Ammon's horn (tissue), 1 donor: ENCODE measurements at places on chromosomes 16 and 17.

DNA sequence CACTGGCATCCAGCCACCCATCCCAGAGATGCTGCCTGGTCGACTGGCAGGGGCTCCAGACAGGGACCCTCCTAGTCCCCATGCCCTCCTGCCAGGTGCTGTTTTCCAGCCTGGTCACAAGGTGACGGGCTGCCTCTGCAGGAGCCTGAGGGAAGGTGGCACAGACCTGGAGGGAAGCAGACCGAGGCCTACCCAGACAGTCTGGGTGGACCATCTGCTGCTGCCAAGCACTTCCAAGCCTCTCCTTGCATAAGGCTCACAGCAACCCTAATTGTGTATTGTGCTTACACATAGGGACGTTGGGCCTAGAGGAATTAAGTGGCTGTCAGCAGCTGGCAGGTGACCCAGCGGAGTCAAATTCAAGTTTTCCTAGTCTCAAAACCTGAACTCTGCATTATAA is 90.1 kb upstream of the KCNJ18 start:
- no peak for DNase-seq

DNA sequence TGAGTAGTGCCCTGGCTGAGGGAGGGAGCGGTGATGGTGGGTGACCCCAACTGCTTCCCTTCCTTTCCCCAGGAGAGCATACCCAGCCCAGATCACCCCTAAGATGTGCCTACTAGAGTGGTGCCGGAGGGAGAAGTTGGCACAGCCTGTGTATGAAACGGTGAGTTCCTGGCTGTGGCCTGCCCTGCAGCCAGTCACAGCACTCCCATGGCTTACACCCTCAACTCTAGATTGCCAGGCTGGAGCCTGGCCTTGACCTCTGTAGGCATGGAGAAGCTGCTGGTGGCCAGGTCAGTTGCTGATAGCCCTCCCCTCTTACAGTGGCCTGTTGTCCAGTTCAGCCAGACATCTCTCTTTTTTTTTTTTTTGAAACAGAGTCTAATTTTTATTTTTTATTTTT is 8.6 kb upstream of the NFATC3 start:
- no peak for DNase-seq

- DNase-seq, result no peak
Measured at GRCh38 chr17:73414171-73414955, 102.6 kb upstream of the CDC42EP4 start.

DNA sequence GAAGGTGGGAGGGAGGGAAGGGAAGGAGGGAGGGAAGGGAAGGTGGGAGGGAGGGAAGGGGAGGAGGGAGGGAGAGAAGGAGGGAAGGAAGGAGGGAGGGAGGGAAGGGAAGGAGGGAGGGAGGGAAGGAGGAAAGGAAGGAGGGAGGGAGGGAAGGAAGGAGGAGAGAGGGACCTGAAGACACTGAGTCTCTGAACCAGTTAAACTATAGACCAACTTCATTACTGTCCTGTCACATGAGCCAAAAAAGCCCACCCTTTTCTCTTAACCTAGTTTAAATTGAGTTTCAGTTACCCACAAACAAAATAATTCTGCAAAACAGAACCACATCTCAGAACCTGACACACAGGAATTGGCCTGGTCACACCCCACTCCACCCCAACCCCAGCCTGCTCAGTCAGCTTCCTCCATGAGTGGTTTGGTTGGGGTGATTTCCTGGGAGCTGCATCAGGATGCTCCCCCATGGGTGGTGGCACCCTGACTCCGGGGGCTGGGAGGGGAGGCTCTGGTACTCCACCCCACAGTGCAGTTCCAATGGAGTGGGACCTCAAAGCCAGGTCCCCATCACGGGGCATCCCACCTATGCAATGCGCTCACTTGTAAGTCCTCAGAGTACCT is 4.7 kb upstream of the PRR29 start:
- no peak for DNase-seq

GRCh38 chr17:7045492-7046126 is 1.7 kb upstream of the SLC16A11 start:
- peak; percentile 82 for DNase-seq

- peak; percentile 50 for DNase-seq
Measured at GRCh38 chr17:64984851-64985521, 65.7 kb upstream of the LRRC37A3 start.

DNA sequence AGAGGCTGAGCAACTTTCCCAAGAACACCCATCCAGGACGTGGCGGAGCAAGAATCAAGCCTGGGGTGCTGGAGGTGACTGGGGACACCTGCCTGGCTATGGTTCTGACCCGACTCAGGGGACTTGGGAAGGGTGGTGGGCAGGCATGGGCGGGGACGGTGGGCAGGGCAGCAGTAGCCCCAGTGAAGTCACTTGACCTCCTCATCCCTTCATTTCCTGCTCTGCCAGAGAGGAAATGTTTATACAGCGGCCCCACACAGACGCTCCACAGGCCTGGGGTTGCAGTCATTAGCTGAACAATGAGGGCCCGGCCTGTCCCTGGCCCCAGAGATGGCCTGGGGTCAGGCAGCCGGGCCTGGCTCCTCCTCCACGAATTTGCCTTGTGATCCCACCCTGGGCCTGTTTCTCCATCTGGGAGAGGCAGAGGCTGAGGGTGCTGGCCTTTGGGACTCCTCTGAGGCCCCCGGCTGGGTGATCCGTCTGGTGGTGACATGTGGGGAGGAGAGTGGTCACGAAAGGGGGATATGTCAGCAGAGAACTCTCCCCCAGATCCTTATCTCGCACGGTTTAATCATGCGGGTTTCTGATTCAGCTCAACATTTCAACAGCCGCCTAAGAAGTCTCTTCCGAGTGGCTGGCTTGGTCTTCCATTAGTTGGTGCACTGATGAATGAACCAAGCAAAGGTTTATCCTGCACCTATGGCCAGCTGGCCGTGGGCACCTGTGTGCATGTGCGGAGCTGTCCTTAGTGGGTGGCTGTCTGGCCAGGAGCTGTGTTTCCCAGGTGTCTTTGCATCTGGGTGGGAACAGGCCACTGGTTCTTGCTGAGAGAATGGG is 175.9 kb downstream of the IRF8 start:
- DNase-seq, result no peak

GRCh38 chr16:58284469-58284868 is 10.4 kb downstream of the PRSS54 start:
- DNase-seq, result no peak

- no peak for DNase-seq
Measured at GRCh38 chr17:863880-864279, 81.7 kb downstream of the MRM3 start.

DNA sequence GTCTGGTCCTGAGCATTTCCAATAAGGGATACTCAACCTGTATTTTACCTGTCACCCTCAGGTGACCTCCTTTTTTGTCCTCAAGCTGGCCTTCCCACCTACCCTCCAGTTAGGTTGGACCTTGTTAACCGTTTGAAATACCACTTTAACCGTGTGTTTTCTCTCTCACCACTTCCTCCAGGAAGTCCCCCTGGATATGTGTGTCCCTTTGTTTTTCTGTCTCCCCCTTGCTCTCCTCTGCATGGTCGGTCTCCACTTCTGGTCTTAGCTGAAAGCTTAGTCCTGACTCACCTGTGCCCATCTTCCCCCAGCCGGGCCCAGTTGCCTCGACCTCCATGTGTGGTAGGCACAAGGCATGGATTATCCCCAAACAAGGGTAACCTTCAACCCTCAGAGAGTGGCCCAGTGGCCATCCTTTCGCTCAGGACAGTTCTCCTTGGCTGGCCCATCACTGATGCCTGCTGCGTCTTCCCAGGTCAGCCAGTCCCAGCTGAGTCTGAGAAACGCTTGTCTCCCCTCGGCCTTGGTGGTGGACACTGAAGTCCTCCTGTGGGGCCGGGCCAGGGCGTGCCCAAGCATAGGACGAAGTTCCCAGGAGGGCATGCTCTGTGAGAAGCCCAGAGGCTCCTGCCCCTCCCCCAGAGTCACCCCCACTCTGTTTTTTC is 20.0 kb downstream of the LASP1 start:
- no peak for DNase-seq

- no peak for DNase-seq
Measured at GRCh38 chr17:70099294-70099693, 24.3 kb downstream of the KCNJ16 start.

GRCh38 chr16:1407753-1408152 is 6.8 kb downstream of the UNKL start:
- DNase-seq, result peak; percentile 25

DNA sequence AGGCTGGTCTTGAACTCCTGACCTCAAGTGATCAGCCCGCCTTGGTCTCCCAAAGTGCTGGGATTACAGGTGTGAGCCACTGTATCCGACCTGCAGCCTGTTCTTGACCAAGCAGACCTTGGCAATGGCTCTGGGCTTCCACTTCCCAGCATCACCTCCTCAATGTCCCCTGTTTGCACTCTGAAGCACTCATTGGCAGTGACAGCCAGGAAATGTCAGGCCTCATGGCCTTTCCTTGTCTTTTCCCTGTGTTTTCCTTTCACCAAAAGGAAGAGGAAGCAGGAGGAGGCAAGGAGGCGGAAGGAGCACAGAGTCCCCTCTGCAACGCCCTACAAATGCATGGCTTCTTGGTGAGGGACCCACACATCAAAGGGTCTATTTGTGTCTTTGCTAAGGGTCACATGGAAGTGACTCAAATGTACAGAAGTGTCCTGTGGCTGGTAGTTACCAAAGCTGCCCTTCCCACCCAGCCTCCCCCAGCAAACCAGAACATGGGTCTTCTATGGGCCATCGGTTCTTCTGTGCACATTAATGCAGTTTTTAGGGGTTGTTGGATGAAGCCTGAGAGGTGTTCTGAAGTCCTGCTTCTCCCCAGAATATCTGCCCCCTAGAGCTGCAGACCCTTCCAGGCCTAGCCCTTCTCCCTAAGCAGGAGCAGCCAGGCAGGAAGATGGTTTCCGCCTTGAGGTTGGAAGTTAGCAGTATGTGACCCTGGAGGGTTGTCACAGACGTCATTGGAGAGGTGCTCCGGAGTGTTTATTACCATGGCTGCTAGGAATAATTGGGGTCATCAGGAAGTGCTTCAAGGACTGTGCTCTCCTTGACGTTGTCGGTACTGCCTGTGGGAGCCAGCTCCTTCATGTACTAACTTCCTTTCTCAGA is 60.8 kb downstream of the WIPI1 start:
- no peak for DNase-seq

- DNase-seq, result no peak
Measured at GRCh38 chr17:81999587-81999975, 22.2 kb downstream of the ASPSCR1 start.

GRCh38 chr16:88628512-88628974 is 9.8 kb upstream of the IL17C start:
- DNase-seq, result no peak

GRCh38 chr16:8126313-8126712 is 464.0 kb downstream of the TMEM114 start:
- no peak for DNase-seq

DNA sequence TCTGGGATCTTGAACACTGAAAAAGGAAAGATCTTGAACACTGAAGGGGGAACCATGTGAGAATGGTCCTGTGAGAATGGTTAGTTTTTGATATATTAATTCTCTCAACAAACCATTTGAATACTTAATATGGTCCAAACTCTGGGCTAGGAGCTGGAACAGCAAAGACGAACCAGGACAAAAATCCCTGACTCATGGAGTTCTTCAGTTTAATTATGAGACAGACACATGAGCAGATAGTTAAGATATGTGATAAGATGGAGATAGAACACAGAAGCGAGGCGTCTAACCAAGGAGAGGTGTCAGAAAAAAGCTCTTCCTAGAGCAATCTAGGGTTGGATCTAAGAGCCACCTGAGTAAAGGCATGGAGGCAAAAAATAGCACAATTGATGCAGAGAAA is 1.6 kb downstream of the CKLF start:
- DNase-seq, result no peak

DNA sequence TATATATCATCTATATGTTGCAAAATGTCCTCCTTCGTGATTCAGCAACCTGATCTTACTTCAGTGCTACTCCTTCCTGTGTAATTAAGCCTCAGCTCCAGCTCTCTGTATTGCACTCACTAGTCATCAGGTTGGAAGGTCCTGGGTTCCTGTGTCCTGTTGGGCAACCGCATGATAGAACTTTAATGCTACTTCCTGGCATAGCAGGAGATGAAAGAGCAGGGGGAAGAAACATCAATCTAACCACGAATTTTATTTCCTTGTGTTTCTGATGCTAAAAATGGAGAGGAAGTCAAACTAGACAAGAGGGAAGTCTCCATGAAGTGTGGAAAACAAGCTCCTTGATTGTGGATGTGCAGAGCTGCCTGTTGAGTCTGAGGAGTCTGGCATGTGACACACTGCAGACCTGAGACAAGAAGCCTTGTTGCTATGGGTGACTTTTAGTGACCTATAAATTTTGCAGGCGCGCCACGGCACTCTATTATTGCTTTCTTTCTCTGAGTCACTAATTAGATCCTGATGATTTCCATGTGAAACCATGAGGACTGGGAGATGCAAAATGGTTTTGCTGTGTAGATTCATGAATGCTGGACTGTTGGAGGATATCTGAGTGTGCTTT is 25.6 kb downstream of the IGSF6 start:
- peak; percentile 52 for DNase-seq

DNA sequence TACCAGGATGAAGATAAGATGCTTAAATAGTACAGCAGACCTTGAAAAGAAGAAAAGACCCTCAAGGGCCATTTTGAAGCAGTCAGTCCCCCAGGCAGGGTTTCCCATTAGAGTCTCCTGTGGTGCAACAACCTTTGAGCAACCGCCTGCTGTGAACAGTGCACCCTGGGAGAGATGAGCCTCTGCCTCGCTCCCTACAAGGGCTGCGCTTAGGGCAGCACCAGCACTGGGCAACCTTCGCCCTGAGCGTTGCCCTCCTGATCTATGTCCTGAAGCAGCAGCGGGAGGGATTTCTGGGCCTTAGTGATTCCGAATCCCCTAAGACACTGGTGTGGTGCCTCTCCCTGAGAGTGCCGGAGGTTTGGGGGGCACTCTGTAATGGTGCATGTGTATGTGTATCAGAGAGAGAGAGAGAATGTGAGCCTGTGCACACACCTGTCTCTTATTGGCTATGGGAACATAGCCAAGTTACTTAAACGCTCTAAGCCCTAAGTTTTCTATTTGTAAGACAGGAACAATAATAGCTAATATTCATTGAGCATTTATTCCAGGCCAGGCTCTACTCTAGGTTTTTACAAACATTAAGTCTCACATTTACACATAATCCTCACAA is 25.2 kb upstream of the ABCC12 start:
- no peak for DNase-seq

DNA sequence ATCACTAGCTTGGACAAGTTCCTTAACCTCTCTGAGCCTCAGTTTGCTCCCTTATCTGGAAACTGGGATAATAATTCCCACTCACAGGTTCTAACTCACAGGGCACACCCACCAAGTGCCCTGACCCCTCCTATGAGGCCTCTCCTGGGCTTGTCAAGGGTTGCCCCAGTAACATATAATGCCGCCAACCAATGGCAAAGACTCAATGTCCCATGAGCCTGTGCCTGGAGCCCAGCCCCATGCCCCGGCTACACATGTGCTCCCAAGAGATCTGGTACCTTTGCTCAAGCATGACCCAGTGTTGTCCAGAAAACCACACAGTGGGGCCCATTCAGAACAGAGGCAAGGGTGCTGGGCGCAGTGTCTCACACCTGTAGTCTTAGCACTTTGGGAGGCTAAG is 8.5 kb upstream of the FBXL19 start:
- no peak for DNase-seq

- DNase-seq, result peak; percentile 65
Measured at GRCh38 chr16:11356573-11357331, 11.5 kb downstream of the RMI2 start.

GRCh38 chr16:3597676-3598075 is 13.7 kb downstream of the SLX4 start:
- DNase-seq, result no peak

- no peak for DNase-seq
Measured at GRCh38 chr16:2087748-2088631, 40.2 kb downstream of the TSC2 start.

- DNase-seq, result no peak
Measured at GRCh38 chr16:65394281-65394680, 272.4 kb upstream of the CDH11 start.
